ENCODE measurements at places on chromosomes 12 and 14.

DNA sequence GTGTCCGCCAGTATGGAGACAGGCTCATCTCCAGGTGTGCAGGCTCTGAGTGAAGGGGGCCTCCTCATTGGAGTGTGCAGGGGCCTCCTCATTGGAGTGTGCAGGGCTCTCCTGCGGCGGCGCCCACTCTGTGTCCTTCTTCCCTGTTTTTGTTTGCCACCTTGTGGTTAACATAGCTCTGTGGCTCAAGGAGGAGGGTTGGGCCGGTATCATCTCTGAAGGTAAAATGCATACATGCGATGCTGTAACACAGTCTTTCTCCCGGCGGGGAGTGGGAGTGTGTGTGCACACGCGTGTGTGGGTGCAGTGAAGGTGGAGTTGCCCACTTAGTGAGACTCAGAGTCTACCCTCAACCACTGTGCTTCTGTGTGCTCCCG lies 429.4 kb downstream of the ZFP36L1 start:
- no peak for DNase-seq

GRCh38 chr14:68522510-68523325 lies 270.1 kb downstream of the ZFP36L1 start:
- DNase-seq, result no peak

- DNase-seq, result no peak
These were observed 237.9 kb upstream of the NAV3 start for GRCh38 chr12:77592836-77593235.

GRCh38 chr14:104315169-104315568 lies 176.8 kb downstream of the KIF26A start:
- DNase-seq, result no peak

DNA sequence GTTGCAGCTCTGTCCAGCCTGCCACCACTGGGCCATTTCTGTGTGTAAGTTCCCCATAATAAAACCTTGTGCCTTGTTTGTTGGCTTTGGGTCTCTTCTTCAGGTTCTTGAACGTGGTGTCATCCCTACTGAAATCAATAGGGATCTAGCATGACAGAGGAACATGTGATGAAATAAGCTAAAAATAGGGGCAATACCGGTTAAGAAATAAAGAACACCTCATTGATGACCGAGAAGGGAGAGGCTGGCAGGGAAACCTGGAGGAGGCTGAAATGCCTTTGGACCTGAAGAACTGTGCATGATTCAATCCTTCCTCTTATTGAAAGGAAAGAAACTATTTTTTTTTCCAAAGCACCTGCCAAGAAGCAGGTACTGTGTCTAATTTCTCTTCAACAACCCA lies 172.3 kb downstream of the PPM1H start:
- no peak for DNase-seq

DNA sequence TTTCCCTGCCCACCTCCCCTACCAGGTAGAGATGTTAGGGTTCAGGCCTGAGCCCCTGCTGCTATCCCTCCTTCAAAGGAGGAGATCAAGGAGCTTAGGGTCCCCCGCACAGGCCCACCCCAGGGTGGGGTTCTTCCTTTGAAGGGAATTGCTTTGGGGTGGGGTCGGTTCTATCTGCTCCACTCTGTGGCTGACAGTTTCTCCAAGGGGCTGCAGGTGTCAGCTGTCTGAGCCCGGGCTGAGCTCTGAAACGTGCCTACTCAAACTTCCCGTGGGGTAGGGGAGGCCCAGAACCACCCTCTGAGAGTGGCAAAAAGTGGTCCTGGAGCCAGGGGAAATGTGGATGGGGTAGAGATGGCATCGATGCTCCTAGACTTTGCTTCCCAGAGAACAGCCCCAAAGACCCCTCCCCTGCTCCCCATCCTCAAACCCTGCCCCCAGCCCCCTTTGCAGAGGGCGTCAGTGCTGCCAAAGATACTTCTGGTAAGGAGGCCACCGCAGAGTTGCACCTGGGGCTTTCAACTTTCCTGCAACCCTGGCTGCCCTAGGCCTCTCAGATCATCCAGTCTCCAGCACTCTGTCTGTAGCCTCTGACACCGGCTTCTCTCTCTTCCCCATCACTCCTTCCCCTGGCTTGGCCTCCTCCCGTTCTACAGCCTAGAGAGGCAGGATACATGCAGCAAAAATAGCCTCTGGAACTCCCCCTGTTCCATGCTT lies 6.3 kb upstream of the CD4 start:
- DNase-seq, result no peak

DNA sequence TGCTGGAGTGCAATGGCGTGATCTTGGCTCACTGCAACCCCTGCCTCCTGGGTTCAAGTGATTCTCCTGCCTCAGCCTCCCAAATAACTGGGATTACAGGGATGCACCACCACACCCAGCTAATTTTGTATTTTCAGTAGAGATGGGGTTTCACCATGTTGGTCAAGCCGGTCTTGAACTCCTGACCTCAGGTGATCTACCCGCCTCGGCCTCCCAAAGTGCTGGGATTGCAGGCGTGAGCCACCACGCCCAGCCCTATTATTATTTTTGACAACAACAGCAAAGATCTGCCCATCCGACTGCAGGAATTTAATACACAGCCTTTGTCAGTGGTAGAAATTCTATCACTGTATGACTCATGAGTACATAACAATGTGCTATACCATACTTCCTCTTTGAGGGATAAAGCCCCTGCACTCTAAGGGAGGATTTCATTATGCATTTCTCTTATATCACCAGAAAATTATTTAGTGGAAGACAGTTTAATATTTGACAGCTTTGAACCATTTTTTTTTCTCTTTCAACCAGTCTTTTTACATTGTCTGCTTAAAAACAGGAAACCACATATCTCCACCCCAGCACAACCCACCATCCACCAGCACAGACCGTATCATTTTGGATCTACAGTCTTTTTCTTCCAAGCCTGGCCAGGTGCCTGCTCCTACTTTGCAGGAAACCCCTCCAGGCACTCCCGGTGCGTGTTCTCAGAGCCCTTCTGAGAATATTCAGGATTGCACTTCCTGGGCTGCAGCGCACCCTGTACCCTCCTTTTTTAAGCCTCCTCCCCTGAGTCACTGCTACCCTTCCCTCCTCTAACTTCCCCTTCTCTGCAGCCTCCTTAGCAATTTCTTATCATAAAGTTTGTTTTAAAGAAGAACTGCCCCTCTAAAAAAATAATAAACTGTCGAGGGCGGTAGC lies 594 bp downstream of the ARHGDIB start:
- no peak for DNase-seq

Measured in stimulated activated CD8-positive, alpha-beta memory T cell treated with anti-CD3 and anti-CD28 coated beads, Interleukin-4, amount 100 ng/mL, for 1 hour (primary cell).